ENCODE measurements at places on chromosomes 5 and 9.

- DNase-seq: no peak
Observed at GRCh38 chr5:178416206-178416882, 173.8 kb downstream of the COL23A1 start.

GRCh38 chr5:150613991-150614660 lies 26.3 kb upstream of the SYNPO start:
- no peak for DNase-seq

- no peak for DNase-seq
Observed at GRCh38 chr5:154571325-154572035, 93.5 kb upstream of the HAND1 start.

DNA sequence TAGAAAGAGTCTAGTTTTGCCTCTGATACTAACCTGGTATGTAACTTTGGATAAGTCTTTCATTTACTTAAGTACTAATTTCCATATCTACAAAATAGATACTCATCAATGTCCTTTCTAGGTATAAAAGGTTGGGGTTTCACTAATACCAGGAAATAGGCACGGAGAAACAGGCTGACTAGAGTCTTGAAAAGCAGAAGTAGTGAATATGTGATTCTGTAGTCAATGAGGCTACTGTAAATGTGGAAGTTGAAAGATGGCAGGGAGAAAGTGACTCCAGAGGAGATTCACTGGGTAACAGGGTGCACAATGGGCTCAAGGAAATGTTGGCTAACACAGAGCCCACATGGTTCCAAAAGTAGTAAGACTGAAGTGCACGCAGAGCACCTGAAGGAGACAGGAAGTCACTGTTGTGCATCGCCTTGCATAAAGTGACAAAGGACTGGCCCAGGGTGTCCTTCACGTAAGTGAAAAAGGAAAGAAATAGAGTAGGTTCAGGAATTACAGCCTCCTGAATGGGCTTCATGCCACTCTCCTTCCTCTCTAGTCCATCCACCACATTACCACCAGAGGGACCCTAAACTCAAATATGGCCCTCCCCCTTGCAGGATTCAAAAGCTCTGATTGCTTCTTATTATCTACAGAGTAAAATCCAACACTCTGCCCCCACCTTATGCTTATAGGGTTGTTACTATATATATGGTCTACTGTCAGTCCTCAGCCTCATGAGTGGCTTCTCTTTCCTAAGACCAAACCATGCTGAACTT lies 288.0 kb upstream of the SMARCA2 start:
- DNase-seq: no peak

GRCh38 chr9:86184138-86184524 lies 75.3 kb downstream of the C9orf153 start:
- DNase-seq: no peak

All from HepG2 (cell line).